HS-5 (cell line): ENCODE measurements at places on chromosomes 1 and 21.

- DNase-seq, result peak; percentile 78
Measured at GRCh38 chr1:238960071-238960470, 426.3 kb upstream of the CHRM3 start.

- no peak for DNase-seq
Measured at GRCh38 chr1:112513112-112513870, 4.5 kb downstream of the WNT2B start.

GRCh38 chr1:117735045-117735992 lies 129.5 kb downstream of the TENT5C start:
- DNase-seq, result no peak

- no peak for DNase-seq
Measured at GRCh38 chr1:239443361-239443760, 57.0 kb downstream of the CHRM3 start.

GRCh38 chr1:178409541-178409940 lies 87.2 kb downstream of the CLEC20A start:
- DNase-seq, result no peak

- DNase-seq, result no peak
Measured at GRCh38 chr1:157034137-157034800, 11.3 kb downstream of the ARHGEF11 start.

DNA sequence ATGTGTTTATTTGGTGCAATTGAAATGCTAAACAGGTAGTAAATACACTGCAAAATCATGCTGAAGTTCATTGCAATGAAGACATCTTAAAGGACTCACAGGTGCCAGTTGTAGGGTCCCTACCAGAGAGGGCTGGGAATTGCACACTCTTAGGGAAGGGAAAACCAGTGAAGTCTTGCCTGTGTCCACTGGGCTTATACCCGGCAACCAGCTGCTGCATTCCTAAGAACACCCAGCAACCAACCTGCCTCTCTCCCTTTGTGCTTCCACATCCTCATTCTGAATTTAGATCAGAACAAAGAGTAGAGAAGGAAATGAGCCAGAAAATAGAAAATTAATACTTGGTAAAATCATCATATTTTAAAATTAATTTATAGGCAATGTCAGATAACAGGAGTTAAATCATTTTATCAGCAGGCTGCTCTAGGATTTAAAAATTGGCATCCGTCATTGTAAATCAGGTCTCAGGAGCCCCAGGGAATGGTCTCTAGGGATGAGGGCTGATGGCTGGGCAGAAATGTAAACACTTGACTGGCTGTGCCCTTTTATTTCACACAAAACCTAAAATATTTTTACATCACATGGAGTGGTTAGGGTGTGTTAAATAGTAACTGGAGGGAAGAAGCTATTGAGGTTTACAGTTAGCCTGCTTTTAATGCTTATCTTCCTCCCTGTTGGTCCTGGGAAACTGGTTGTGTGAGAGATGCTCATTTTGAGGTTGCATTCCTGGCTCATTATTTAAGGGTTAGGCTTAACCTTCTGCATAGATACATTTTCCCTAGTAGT lies 31.3 kb downstream of the PTGFRN start:
- no peak for DNase-seq

- DNase-seq, result no peak
Measured at GRCh38 chr21:45115141-45115540, 40.8 kb downstream of the ADARB1 start.

DNA sequence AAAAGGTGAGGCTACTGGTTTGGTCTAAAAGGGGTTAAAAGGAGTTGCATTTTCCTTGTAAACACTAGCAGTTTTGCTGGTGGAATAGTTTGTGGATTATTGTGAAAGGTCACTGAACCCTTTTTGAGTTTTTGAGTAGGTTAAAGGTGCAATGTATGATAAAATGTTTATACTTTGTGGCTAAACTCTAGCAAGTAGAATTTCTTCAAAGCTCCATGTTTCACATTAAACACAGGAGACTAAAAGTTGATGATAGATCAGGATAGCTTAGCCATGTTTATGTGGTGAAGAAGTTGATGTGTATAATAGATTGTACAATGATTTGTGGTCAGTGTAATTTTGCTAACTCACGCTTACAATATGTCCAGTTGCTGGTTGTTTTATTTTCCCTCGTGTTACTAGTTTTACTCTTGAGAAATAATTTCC lies 13.1 kb downstream of the ZNF326 start:
- DNase-seq, result no peak

- DNase-seq, result no peak
Measured at GRCh38 chr1:63928186-63929105, 154.6 kb downstream of the ROR1 start.

DNA sequence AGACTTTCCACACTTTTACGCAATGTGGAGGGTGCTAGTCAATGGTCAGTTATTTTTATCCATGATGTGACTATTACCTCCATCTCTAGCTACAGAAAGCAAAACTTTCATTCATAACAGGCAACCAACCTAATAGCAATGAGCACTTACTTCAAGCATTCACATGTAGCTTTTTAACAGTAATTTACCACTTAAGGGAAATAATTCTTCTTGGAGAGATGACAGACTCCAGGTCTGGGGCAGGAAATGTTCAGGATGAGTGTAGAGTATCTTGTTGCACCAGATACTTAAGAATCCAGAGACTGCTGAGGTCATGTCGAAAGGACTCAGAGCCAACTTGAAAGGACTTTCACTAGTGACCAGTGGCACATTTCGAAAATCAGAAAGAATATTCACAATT lies 347.6 kb downstream of the CHRM3 start:
- no peak for DNase-seq

GRCh38 chr1:223825767-223826748 lies 19.7 kb downstream of the TP53BP2 start:
- DNase-seq, result no peak

DNA sequence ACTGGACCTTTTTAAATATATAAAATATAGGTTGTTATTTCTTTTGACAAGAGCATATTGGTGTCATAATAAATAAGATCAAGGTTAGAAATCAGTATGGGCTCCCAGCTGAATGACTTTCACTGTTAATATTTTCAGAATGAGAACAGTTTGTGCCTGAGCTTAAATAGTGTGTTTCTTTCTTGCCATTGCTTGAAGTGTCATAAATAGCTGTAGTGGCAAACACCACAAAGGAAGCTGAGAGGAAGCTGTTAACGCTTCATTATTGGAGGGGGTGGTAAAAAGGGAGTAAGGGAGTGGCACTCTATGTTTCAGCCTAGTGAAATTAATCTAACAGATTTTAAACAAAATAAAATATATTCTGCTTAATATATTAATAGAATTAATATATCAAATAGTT lies 1089.8 kb upstream of the NCAM2 start:
- no peak for DNase-seq

DNA sequence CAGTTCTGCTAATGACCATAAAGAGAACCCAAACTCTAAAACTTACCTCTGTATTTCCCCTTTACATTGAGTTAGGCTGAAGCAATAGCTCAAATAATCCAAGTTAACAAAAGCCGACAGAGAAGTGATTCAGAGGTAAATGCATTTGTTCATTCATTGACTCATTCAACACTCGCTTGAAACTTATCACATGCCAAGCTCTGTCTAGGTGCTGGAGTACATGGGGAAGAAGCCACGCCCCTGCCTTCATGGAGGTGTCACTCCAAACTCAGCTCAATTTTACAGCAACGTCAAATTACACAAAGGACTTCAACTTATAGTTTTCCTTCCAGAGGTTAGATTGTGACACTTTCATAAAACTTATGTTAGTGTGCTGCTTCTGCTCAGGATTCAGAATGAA lies 45.8 kb downstream of the SLC25A24 start:
- DNase-seq, result no peak

GRCh38 chr1:245715291-245715701 lies 560.5 kb downstream of the KIF26B start:
- no peak for DNase-seq

GRCh38 chr1:226609836-226610455 lies 61.4 kb downstream of the STUM start:
- no peak for DNase-seq

- DNase-seq, result no peak
Measured at GRCh38 chr1:171785766-171786165, 4.3 kb downstream of the METTL13 start.

GRCh38 chr1:117828201-117828600 lies 101.2 kb downstream of the GDAP2 start:
- no peak for DNase-seq

DNA sequence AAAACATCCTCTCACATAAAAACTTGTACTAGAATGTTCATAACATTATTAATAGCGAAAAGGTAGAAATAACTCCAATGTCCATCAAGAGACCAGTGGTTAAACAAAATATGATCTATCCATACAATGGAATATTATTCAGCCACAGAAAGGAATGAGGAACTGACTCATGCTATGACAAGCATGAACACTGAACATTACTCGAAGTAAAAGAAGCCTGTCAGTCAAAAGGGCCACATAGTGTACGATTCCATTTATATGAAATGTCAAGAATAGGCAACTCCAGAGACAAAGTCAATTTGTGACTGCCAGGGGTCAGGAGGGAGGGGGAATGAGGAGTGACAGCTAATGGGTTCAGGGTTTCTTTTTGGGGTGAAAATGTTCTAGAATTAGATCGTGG lies 2.3 kb downstream of the VPS26C start:
- no peak for DNase-seq

- no peak for DNase-seq
Measured at GRCh38 chr1:211497489-211498045, 5.6 kb upstream of the RD3 start.

GRCh38 chr1:69305621-69306020 lies 262.1 kb upstream of the LRRC7 start:
- no peak for DNase-seq

DNA sequence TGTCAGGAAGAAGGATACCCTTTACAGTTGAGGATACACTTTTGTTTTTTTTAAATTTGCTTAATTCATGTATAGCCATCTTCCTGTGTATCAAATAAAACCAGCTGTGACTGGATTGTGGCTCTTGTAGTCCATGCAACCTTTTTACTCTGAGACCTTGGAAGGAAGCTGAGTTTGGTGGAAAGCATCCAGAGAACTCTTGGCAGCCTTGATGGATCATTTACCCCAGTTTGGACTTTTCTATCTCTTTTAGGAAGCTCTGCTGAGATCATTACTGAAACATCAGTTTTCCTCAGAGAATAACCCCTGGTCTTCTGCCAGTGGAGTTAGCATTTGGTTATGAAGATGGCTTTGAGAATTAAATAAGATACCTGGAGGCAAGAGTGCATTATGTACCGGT lies 21.2 kb upstream of the APOBEC4 start:
- DNase-seq, result no peak

- DNase-seq, result no peak
Measured at GRCh38 chr1:45304311-45305081, 22.2 kb upstream of the HPDL start.

GRCh38 chr1:192104852-192105251 lies 53.4 kb upstream of the RGS18 start:
- peak; percentile 77 for DNase-seq

- DNase-seq, result no peak
Measured at GRCh38 chr1:84704872-84705417, 14.7 kb upstream of the SSX2IP start.

DNA sequence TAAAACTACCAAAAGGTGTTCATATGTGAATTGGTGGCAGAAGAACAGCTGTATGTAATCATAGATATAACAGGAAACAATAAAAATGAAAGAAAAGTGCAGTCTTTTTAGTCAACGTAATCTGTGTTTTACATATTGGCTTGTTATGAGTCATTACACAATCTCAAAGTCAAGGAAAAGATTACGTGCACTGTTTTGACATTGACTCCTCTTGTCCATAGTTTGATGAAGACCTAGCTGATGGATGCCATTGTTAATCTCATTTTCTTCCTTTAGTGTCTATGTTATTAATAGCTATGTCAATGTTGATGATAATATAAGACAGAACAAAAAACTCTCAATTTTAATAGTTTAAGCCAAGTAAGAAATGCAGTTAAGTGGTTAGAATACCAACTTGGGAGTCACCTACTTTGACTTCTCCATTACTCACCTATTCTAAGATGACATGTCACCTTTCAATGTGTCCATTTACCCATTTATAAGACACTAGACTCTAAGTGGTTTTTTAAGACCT lies 84.5 kb upstream of the SAMSN1 start:
- DNase-seq, result no peak

GRCh38 chr1:174642393-174642792 lies 194.6 kb downstream of the GPR52 start:
- no peak for DNase-seq

DNA sequence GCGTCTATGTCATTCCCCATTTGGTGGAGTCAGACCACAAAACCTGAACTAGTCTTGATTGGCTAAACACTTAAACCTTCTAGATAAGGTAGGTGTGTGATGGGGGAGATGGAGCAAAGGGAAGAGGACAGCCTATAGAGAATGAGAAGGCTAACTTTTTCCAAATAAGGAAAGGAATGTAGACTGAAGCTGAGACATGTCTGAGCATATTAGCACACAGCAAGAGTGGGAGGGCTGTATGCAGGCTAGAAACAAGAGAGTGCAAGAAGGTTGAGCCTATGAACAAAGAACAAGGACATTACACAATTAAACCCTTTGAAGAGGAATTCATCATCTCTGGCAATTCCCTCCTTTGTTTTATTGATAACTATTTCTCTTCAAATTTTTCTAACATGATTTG lies 89.2 kb upstream of the OLFM3 start:
- no peak for DNase-seq

GRCh38 chr1:11701551-11701961 lies 10.0 kb downstream of the DRAXIN start:
- DNase-seq, result no peak

DNA sequence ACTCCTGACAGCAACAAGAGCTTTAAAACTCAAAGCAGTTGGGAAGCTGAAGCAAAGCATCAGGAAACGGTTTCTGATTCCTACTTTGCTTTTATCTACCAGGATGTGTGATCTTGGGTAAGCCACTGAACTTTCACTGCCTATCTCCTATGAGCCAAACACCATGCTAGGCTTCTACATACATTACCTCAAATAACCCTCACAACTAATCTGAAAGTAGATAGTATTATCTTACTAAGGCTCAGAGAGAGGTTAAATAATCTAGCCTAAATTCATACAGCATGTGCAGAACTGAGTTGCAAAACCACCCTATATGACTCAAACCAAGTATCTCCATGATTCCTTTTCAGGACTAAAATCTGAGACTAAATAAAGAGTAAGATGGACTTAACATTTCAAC lies 83.8 kb downstream of the EVI5 start:
- DNase-seq, result no peak

DNA sequence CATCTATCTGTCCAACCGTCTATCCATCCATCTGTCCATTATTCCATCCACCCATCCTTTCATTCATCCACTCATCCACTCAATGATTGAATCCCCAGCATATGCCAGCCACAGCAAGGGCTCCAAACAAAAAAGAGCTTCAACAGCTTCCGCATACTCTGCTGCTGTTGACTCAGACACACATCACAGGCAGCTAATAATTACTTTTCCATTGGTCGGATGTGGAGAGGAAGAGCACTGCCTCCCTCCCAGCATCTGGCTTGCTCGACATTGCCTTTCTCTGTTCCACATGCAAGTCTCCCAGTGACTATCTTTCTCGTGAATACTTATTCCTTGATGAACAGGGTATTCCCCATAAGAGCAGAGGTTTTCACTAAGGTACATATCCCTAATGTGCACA lies 176.5 kb downstream of the HIVEP3 start:
- DNase-seq, result no peak

GRCh38 chr1:228921481-228921880 lies 186.2 kb downstream of the RHOU start:
- DNase-seq, result no peak

GRCh38 chr1:119253366-119253765 lies 112.9 kb upstream of the WARS2 start:
- DNase-seq, result no peak

GRCh38 chr1:223504741-223505140 lies 111.5 kb downstream of the CCDC185 start:
- DNase-seq, result peak; percentile 91
